Adrenal gland (tissue), 19 donors: ENCODE measurements at places on chromosomes 2 and 18.

- DNase-seq = no peak
Observed at GRCh38 chr2:195252018-195252417, 405.0 kb upstream of the SLC39A10 start.

DNA sequence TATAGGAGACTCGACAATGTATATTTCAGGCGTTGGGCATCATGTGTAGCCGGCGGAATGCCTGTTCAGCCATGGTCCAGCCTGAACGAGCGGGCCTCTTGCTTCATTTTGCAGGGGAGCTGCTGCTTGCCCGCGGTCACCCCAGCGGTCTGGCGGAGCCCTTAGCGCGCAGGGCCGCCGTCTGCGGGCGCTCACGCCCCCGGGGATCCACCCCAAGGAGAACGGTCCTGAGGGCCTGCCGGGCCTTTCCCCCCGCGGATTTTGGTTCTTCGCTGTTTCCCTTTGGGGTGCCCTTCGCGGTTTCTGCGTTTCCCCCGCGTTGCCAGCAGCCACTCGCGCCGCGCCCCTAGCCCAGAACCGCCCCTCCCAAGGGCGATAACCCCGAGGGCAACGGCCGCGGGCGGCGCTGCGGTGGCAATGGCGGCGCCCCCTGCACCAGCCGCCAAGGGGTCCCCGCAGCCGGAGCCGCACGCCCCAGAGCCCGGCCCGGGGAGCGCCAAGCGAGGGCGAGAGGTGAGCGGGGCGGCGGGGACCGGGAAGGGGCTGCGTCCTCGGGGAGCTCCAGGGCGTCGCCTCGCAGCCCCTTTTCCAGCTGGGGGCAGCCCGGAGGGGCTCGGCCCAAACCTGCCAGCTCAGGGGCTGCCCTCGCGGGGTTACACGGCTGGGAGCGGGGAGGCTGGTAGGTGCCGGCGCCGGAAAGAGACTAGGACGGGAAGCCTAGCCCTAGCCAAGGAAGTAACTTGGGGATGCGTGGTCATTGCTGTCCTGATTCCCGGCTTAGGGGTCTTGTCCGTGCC, at the start of gene MFSD2B:
Gene MFSD2B (plus strand): TSS at position 406 of the 797 bp plus-strand sequence. CDS start 12 bp downstream, at position 418.
- DNase-seq = no peak

- peak; percentile 91 for DNase-seq
Observed at GRCh38 chr18:3448838-3449511, 997 bp upstream of the TGIF1 start.

DNA sequence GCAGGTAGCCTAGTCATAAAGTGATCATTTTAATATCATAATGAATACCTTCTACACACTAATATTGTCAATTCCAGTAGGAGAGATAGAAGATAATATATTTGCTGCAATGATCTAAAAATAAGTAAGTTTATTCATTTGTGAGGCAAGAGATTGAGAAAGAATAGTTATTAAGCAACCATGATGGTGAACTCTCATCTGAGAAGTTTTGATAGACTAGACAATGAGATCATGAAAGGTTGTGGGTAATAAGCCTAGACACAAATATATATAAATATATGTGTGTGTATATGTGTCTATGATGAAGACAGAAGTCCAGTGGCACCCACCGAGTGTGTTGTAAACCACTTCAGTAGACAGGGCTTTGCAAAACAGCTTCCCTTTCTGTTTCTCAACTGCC, 181.0 kb upstream of the CHST9 start:
- DNase-seq = no peak

DNA sequence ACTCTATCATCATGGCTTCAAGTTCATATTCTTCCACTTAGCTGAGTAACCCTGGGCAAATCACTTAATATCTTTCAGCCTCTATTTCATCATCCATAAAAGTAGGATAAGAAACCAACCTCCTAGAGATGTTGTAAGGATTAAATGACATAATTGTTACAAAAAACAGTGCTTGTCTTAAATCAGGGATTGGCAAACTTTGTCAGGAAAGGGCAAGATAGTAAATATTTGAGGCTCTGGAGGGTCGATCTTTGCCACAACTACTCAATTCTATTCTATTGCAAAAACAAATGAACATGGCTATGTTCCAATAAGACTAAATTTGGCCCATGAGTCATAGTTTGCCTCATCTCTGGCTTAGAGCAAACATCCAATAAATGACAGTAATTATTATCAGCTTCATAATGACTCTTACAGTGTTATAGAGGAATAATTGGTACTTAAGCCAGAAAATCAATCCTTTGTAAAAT, 184.7 kb downstream of the SATB2 start:
- no peak for DNase-seq

DNA sequence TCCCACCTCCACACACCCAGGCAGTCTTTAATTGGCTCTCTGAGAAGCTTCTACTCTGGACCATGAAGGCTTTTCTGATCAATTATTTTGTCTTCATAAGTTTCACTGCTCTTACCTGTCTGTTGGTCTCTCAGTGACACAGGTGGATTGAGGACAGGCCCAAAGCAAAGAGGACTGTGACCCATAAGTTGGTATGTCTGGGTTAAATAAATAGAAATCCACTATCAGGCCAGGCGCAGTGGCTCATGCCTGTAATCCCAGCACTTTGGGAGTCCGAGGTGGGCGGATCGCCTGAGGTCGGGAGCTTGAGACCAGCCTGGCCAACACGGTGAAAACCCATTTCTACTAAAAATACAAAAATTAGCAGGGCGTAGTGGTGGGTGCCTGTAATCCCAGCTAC, 2.7 kb upstream of the SLC16A14 start:
- DNase-seq = no peak

DNA sequence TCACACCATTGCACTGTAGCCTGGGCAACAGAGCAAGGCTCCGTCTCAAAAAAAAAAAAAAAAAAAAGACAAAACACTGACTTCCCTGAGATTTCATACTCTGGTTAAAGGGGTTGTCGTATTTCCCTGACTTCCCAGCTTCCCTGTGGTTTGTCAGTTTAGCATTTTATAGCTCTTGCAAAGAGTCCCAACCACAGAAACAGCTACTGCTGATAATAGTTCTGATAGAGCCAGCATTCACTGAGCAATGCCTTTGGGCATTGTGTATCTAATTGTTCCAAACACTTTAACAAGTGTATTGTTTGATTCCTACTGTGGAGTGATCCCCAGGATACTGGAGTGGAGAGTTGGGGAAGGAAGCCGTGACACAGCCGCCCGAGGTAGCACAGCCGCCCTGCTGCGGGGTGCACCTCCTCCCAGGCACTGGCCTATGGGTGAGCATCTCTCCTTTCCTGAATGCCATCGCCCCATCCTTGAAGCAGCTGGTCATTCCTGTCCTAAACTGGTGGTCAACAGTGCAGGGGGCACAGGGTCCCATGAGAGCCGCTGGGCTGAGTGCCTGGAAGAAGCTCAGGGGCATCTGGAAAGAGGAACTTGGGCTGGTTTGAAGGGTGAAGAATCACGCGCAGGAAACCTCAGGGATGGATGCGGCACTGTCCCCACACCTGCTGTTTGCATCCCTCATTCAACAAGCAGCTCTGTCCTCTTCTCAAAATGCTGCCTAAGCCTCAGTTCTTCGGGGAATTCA, 81.0 kb upstream of the TMEM18 start:
- no peak for DNase-seq

GRCh38 chr2:27720004-27720551, 51.4 kb upstream of the MRPL33 start:
- peak; percentile 87 for DNase-seq

- no peak for DNase-seq
Observed at GRCh38 chr2:161031511-161031910, 128.7 kb upstream of the TANK start.

- DNase-seq = no peak
Observed at GRCh38 chr18:9943311-9943710, 29.5 kb downstream of the VAPA start.

DNA sequence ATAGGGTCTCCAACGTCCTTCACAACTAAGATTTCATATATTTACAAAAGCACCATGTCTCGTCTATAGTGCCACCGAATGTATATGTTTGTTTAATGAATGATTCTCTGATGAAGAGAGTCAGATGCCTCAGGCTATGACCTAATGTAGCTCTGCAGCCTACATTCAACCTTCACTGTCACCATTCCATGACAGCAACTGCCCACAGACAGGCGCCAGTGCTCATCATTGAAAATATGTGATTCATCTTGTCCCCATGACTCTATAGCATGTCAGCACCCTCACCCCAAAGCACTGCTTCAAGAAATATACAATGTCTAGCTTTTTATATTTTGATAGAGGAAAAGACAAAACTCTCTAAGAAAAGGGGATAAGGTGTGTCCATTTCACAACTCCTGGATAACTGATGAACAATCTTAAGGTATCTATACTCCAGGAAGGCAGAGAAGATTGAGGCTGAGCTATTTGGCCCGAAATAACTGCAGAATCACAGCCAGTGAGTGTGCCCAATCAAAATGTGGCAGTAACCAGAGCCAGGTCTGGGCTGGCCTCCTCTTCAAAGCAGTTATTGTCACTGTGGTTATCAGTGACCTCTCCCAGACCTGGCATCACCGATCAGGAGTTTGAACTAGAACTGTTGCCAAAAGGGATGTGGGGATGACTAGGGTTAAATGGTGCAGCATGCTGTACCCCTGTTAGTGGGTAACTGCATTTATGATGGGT, 246.6 kb downstream of the SETBP1 start:
- no peak for DNase-seq

GRCh38 chr2:72846171-72847095, 20.6 kb upstream of the EXOC6B start:
- no peak for DNase-seq

GRCh38 chr18:10234912-10235660, 219.3 kb upstream of the APCDD1 start:
- no peak for DNase-seq

DNA sequence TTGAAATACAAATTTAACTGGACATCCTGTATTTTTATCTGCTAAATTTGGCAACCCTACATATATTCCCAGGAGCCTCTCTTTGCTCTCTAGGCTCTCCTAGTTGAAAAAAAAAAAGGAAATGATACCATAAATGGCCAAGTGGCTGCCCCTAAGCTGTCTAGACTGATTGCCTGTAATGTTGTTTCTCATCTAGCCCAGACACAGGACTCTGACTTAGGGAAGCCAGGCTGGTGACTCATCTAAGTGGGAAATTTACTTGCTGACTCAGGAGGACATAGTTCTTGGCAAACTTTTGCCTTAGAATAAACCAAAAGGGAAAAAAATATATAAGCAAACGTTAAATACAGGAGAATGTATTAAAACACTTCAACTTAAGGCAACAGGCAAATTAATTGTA, 14.6 kb upstream of the ITGAV start:
- peak; percentile 73 for DNase-seq

DNA sequence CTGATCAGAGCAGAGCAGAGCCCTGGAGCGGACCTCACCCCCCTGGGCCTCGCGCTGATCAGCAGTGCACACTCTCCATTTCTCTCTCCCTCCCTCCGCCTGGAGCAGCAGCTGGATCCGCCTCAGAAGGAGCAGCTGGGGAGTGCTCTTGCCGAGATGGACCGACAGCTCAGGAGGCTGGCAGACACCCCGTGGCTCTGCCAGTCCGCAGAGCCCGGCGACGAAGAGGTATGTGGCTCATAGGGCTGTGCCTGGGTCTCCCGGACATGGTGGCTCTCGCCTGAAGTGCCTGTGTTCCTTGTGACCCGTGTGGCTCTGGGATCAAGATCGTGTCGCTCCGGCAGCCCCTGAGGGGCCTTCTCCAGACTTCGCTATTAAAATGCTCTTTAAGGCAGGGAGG, 102.5 kb downstream of the USP40 start:
- no peak for DNase-seq

DNA sequence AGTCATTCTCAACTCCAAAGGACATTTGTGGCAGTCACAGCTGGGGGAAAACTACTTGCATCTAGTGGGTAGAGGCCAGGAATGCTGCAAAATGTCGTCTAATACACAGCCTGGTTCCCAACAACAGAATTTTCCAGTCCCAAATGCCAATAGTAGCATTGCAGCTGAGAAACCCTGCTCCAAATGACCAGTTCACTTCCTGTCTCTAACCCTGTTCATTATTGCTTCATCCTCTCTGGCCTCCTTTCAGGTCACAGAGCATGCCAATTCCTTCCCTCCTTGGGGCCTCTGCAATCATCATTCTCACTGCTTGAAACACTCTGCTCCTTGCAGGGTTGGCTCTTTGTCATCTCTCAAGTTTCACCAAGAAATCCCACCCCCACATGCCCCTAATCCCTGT, 139.1 kb downstream of the IRS1 start:
- DNase-seq = peak; percentile 49

- no peak for DNase-seq
Observed at GRCh38 chr2:122469147-122469546, 713.7 kb downstream of the TSN start.

GRCh38 chr2:78145395-78145996, 623.3 kb upstream of the LRRTM4 start:
- DNase-seq = no peak

- peak; percentile 42 for DNase-seq
Observed at GRCh38 chr2:130728007-130728454, 839 bp upstream of the GPR148 start.

DNA sequence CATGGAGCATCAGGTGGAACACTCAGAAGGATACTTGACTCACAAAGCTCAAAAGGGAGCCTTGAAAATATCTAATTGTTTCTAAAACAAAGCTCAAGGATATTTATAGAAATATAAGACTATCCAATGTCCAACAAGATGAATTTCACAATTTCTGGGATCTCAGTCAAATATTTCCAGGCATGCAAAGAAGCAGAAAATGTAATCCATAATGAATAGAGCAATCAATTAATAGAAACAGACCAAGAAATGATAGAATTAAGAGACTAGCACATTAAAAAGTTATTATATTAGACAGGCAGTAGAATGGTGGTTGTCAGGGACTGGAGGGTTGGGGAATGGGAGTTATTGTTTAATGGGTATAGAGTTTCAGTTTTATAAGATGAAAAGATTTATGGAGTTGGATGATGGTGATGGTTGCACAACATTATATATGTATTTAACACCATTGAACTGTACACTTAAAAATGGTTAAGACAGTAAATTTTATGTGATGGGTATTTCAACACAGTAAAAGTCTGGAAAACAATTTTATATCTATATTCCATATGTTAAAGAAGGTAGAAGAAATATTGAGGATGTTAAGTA, 189.9 kb upstream of the PIEZO2 start:
- DNase-seq = no peak

DNA sequence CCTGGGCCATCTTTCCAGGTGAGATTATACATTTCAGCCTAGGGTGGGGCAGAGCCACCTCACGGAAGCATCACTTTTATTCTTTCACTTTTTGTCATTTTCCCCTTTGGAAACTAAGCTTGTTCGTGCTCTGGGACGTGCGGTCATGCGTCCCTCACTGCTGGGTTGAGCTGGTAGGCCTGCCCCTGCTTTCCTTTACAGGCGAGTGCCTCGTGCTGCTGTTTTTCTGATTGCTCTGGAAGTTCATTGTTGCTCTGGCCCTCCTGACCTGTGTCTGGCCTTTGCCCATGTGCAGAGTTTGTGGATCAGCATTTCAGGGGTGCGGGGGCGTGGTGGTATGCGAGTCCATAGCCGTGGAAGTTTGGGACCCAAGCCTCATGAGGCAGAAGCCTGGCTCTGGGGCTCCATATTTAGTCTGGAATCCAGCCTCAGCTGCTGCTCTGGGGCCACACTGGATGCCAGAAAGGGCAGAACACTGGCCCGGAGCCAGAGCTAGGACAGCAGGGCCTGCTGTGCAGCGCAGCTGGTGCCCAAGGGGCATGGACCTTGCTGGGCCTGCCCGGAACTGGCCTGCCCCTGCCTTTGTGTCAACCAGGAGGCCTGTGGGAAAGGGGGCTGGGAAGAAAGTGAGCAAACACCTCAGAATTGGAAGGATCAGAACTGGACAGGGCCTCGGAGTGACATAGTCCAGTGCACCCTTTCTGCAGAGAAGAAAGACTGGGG, 51.1 kb downstream of the CTIF start:
- peak; percentile 48 for DNase-seq
